ENCODE measurements at places on chromosomes 7 and 10.

GRCh38 chr10:9437131-9437530 lies 1382.6 kb downstream of the GATA3 start:
- no peak for DNase-seq

DNA sequence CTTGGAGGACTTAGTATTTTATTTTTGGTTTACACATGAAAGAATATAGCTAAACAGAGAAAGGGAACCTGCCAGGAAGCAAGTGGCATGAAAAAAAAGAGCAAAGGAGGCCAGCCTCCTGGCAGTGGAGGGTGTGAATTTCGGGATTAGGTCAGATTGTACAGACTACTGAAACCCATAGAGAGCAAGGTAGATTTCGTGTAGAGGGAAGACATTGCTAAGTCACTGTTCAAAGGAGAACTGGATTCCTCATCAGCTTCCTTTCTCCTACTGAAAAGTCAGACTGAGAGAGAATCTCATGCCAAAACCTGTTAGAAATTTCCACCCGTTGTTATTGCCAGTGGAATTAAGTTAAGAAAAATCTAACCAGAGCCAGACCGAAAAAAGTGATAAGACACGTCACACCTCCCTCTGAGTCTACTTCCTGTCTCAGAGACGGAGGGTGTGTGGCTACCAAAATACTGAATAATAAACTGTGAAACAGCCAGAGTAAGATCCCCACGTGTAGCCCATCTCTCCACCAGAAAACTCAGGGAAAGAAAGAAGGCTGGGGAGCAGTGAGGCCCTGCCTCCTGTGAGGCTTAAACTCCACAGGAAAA lies 118.8 kb downstream of the SKIDA1 start:
- DNase-seq = no peak

- no peak for DNase-seq
Measured at GRCh38 chr10:128178302-128178958, 52.2 kb upstream of the MKI67 start.

DNA sequence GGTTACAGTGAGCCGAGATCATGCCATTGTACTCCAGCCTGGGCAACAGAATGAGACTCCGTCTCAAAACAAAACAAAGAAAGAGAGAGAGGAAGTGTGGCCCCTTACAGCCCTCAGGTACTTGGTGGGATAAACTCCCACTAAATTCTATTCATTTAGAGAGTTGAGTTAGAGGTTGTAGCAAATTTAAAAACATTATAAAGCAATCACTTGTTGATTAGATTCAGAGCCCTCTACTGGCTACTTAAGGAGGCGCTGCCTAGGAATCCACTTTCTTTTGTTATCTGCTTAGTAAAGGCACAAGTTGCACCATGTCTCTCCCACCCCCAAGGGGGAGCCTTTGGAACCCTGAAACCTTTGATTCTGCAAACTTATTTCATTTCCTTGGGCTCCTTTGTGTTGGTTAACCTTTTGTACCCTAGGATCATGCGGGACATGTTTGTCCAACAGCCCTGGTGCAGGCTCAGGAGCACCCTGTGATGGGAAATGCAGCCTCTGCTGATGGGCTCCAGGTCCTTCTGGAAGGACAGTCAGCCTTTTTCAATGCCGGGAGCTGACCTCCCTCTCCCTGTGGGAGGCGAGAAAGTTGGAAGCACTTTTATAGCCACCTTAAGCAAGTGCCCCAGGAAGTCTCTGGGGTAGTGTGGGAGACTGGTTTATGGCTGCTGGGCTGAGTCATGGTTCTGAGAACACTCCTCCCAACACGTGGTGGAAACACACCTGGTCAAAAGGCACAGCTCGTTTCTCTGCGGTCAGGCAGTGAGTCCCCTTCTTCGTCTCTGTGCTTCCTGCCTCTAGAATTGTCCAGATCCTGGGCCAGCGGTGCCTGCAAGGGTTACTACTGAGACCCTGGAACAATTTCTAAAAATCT lies 2.3 kb downstream of the HKDC1 start:
- DNase-seq = peak; percentile 87

DNA sequence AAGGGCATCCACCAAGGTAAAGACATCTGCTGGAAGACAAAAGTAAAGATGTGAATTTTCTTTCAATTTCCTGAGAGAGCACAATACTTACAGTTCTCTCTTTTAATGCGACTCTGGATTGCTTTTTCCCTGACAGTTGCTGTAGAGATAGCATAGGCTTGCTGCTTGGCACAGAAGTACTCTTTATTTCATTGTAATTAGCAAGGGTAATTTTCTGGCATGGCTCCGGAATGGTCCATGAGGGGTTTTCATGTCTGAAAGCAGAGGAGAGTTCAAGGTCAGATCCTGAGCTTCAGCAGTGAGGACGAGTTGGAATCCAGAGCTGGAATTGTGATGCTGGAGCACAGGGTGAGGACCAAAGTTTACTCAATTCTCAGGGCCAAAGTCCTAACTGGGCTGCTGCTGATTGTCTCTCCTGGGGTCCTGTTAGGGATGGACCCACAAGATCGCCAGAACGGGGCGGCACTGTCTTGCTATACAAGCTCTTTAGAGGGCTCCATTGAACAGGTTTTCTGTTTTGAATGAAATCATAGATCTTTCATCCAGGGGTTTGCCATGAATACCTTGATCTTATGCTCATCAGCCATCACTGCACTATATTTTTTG lies 190.0 kb upstream of the MKI67 start:
- no peak for DNase-seq

DNA sequence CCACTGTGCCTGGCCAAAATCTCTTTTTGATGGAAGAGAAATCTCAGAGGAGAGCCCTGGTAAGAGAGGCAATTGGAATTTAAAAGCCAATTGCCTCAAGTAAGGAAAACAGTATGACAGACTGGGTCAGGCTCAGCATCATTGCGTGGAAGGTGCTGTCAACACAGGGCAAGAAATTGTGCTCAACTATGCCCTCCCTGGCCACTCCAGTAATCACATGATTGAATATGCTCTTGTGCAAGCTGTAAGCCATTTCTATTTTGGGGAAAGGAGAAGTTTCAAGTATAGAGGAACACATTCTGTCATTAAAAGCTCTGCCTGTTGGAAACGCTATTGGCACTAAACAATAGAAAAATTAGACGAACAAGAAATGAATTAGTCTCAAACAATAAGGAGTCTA lies 1127.7 kb downstream of the REEP3 start:
- no peak for DNase-seq

GRCh38 chr10:90916392-90917237 lies 4.3 kb downstream of the ANKRD1 start:
- no peak for DNase-seq

DNA sequence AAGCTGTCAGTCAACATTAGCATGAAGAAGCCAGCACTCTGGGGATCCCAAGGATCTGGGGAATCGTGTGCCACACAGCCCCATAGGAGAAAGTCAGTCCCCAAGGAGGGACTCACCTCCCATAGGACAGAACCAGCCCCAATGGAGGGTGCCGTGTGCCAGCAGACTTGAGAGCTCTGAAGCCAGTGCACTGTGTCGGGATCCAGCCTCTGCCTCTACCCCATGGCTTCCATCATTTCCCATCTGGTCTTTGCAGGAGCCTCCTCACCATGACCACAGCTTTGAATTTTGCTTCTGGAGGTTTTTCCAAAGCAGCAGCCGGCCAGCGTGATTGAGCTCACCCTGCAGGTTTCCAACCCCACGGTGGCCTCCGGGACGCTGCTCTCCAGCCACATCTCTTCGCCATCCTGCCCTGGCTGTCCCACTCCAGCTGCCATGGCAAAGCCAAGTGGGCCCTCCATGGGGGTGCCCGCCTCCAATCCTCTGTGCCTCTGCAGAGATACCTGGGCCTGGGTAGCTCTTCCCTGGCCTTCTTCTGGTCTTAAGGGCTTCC lies 171.8 kb upstream of the SHH start:
- no peak for DNase-seq

GRCh38 chr7:106823631-106824030 lies 41.5 kb upstream of the PIK3CG start:
- no peak for DNase-seq

DNA sequence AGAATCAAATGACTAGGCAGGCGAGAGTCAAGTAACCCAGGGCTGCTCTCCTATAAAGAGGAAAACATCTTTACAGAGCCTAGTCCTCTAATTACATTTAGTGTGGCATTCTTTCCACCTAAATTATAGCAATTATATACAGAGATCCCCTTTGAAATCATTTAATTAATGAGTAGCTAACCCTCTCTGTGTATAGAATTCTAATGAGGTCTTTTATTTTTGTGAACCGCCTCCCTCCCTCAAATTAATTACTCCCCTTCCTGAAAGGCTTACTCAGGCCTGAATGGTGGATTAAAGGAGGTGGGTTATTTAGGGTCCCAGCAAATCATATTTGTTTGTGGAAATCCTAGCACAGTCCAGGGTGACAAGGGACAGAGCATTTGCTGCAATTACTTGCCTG lies 551.8 kb downstream of the SORCS3 start:
- no peak for DNase-seq

GRCh38 chr7:158811461-158811860 lies 17.8 kb downstream of the ESYT2 start:
- no peak for DNase-seq

DNA sequence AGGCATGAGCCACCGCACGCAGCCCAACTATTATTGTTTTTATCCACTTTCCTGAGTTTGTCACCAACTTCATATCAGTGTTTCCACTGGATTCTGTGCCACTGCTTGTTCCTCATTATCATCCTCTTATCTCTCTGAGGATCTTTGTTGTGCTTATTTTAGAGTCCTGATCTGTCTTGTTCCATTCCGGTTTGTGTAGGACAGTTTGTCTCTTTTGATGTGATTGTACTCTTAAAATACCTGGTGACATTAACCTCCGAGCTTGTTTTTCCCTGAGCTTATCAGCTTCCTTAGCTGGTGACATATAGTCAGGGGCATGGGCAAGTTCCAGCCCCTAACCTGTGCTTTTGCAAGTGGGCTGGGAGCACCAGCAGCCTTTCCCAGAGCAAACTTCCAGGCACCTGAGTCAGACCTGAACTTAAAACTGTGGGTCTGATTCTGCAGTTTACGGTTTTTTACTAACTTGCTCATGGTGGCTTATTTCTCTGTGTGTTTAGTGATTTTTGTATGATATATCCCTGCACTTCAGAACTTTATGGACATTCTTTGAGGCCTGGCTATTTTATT lies 23.1 kb upstream of the FMC1 start:
- DNase-seq = no peak

- no peak for DNase-seq
Measured at GRCh38 chr7:113487925-113488731, 369.8 kb upstream of the SMIM30 start.

DNA sequence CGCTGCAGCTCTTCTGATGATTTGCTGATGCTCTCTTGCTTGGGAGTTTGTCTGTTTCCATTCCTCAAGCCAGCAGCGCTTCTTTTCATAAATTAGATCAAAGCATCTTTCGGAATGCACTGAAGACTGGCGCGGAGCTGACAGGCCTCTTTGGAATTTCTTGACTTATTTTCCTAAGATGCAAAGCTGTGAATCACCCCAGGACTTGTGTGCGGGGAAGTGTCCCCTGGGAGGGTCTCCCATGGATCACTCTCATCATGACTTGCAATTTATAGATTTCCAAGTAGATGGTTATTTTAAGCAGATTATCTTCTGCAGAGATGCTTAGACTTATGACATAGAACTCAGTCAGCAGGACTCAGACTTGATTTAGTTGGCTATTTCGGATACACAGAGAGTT lies 467.2 kb downstream of the TCERG1L start:
- DNase-seq = no peak

DNA sequence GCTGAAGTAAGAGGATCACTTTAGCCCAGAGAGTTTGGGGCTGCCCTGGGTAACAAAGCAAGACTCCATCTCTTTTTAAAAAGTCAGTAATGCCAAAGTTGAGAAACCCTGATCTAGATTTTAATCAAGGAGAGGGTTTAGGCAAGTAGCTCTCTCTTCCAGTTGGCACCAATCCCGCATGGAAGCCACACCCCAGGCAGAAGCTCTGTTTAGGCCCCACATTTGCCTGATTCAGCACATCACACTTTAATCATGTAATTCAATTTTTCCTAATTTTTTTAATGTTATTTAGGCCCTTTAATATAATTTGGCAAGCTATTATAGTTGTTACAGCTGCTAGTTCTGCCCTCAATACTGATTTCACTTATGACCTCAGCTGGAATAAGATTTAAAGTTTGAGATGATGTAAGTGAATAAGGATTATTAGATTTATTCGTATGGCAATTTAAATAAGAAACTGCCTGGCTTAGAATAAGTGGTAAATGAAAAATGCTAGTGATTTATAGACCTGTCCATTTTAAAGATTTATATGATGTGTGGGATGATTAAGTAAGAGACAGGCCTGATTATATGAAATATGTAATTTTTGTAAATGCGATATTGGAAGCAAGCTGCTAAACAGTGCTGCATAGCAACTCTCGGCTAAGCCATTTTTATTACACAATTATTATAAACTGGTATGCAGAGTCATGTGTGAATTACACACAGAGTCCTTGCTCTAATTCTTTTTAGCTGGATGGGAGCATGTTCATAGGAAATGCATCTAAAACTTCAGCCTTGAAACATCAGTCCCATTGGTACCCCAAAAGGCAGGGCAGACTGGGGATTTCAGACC lies 80.2 kb upstream of the NFE2L3 start:
- DNase-seq = no peak

GRCh38 chr10:14381475-14381874 lies 50.8 kb upstream of the FRMD4A start:
- no peak for DNase-seq

- no peak for DNase-seq
Measured at GRCh38 chr10:4532467-4532866, 293.5 kb upstream of the AKR1E2 start.

GRCh38 chr7:51160990-51161615 lies 155.5 kb downstream of the COBL start:
- DNase-seq = peak; percentile 37

GRCh38 chr10:22934726-22935125 lies 6.9 kb downstream of the ARMC3 start:
- DNase-seq = no peak

DNA sequence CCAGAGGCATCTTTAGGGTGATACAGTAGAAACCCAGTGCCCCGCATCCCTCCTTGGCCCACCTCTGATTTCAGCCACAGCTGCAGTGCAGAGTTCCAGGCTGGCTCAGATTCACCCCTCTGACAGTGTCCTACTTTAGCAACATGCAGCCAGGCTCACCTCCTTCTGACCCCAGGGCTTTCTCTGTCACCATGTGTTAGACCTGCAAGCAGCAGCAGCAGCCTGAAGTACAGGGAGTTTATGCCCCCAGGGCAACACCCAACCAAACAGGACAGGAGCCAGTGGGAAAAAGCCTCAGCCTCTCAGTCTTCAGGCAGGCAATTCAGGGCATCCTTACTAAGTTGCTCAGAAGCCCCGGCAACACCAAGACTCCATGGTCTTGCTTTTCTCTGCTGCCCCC lies 109.0 kb upstream of the PLXNA4 start:
- DNase-seq = no peak

DNA sequence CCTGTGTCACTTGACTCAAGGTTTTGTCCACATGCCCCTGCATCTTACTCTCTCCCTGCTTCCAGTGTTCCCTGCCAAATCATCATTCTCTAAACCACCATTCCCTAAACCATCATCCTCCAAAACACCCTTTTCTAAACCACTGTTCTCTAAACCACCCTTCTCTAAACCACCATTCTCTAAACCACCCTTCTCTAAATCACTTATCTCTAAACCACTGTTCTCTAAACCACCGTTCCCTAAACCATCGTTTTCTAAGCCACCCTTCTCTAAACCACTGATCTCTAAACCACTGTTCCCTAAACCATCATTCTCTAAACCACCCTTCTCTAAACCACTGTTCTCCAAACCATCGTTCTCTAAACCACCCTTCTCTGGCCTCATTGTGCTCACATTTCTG lies 142.1 kb downstream of the CXCL12 start:
- no peak for DNase-seq

- DNase-seq = no peak
Measured at GRCh38 chr7:151249034-151249731, 689 bp upstream of the SMARCD3 start.
